Right ventricle myocardium superior (tissue), 1 donor: ENCODE measurements at places on chromosomes 11 and 22. TPM values are rescaled to one million over a fixed set of nuclear protein-coding genes. Genes with fewer than 3 reads are reported as not detected.

GRCh38 chr22:43449831-43450225, 38.0 kb downstream of the MPPED1 start:
- DNase-seq = no peak

GRCh38 chr22:22109693-22110466, 127.3 kb upstream of the TOP3B start:
- DNase-seq = no peak

DNA sequence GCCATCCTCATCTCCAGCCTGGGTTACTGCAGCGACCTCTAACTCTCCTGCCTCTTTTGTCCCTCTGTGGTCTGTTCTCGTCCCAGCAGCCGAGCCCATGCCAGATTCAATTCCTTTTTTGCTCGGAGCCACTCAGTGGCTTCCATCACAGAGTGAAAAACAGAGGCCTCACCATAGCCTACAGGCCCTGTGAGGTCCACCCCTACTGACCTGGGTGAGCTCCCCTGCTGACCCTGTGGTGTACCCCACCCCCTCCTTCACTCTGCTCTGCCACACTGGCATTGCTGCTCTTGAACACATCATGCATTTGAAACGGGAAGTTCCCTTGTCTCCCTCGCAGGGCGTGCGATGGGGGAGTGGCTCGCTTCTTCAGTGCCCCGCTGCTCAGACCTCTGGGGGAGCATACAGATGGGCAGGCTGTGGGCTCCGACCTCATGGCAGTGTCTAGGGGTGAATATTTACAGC, 2.1 kb downstream of the AIP start:
- DNase-seq = peak; percentile 49

GRCh38 chr11:134223836-134224709, at the start of the genes NCAPD3 and VPS26B:
Gene NCAPD3, minus strand, starts transcription at chr11:134223967. Its CDS starts 41 bp downstream, at chr11:134223926.
Gene VPS26B, plus strand, starts transcription at chr11:134224671. Its CDS starts 452 bp downstream, at chr11:134225123.
- peak; percentile 99 for DNase-seq

- DNase-seq = no peak
These were observed 11.8 kb downstream of the PNPLA5 start for GRCh38 chr22:43879901-43880540.

OR51B4 gene
- not detected for total RNA-seq

DNA sequence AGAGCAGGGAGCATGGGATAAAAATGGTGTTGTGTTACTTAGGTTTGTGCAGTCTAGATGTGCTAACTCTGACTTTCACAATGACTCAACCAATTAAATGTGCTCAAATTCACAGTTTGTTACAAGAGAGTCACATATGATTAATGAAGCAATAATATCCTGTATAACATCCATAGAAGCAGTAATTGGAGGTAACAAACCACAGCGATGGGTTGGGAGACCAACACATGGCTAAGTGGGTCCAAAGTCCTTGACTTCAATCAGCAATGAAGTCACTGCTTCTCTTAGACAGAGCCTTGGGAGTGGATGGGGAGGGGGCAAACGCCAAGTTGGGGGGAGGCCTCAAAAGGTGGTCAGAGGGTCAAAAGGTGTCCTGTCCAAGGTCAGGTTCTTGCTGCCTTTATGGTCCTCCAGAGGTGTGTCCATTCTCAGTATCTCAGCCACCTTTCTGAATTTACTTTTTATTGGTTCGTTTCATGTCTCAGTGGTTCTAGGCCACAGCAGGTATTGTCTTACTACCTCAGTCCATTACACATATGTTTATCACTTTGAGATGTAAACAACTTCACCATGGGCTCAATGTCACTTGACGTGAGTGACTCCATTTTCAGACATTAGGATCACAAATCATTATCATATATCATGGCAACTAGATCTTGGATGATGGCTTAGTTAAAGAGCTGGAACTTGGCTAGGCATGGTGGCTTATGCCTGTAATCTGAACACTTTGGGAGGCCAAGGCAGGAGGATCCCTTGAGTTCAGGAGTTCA, 32.4 kb downstream of the SLN start:
- no peak for DNase-seq

BLID gene
- total RNA-seq = 0.35 TPM

- peak; percentile 67 for DNase-seq
These were observed at the start of gene ESAM for GRCh38 chr11:124762105-124762623. Gene ESAM, minus strand, starts transcription at chr11:124762290. Its CDS starts 136 bp downstream, at chr11:124762154.

- no peak for DNase-seq
These were observed 83.9 kb downstream of the AMOTL1 start for GRCh38 chr11:94851864-94852636.

LYVE1 gene
- 77.2 TPM for total RNA-seq

RBMXL2 gene
- not detected for total RNA-seq

DNA sequence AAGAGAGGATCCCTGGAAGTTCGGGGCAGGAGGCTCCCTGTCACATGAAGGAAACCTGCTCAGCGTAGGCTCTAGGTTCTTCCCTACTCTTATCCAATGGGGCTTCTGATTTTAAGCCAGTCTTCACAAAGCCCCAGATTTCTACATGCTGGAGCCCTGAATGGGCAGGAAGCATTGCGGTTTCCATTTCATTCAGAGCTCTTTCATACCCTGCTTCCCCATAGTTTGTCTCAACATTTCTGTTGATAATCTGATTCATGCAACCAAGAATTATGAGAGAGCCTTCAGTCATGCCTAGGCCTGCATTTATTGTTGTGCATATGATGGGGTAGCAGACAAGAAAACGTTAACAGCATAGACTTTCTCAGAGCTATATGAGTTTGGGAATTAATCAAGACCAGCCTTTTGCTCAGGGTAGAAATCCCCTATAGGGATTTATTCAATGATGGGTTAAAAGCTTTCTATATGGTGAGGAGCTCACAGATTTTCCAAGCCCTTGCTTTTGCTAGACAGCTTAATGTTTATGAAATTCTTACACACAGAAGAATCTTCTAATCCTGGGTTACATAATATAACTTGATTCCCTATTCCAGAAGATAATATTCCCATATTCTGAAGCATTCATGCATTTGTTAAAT, 15.9 kb downstream of the OR51B4 start:
- no peak for DNase-seq

DNA sequence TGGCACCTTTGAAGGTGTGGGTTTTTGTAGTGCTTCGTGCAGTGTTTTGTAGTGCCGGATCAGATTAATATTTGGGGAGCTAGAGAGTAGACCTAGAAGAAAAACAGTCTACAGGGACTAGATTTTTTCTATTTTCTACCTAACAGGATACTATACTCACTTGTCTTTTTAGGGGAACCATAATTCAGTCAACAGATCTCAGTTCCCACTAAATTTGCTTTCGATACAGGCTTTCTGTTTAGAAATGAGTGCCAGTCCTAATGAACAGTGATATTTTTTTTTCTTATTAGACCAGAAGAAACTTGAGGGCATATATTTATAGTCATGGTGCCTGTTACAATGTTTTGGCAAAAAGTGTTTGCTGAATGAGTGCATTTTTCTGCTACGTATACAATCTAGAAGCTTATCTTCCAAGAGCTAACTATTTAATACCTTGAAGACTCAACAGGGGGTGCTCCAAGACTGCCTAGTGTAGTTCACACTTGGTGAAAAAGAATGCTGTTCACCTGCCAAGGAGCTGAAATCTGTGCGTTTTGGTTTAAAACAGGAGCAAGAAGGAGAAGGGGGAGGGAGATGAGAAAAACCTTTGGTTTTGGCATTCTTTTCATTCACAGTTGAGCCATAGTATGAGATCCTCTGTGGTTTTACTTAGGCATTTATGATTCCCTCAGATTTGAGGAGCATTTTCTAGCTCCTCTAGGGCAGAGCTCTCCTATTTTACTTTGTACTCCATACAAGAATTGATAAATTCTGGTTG, 44.9 kb upstream of the VSTM5 start:
- no peak for DNase-seq

DNA sequence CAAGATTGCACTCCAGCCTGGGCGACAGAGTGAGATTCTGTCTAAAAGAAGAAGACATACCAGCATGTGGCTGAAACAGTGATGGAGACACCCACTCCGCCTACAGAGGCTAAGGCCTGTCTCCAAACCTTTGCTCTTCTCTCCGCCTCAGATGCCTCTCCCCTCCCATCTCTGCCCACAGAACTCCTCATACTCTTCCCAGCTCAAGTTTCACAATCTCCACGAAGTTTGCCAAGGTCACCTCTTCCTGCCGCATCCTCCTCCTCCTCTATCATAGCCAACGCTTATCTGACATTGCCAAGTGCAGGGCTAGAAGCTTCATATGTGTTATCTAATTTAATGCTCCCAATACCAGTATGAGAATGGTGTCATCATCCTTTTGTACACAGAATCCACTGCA, 25.9 kb upstream of the FBLN1 start:
- no peak for DNase-seq

GRCh38 chr11:73236854-73237253, 18.8 kb downstream of the P2RY2 start:
- DNase-seq = peak; percentile 62

DPAGT1 gene
- total RNA-seq = 18.2 TPM
